GM04503 (cell line): ENCODE measurements at places on chromosomes 3 and 15.

DNA sequence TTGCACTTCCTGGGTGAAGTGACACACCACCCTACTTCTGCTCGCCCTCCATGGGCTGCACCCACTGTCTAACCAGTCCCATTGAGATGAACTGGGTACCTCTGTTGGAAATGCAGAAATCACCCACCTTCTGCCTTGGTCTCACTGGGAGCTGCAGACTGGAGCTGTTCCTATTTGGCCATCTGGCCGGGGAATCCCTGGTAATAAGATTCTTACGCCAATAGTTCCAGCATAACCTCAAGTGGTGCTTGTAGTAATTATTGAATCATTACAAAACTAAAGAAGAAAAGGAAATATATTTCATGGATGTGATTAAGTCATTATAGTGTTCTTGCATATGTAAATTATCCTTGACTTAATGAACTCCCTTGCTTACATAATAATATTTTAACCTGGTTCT, 841.9 kb downstream of the CADM2 start:
- no peak for DNase-seq

- DNase-seq: no peak
Measured at GRCh38 chr3:165254812-165255211, 58.6 kb upstream of the SLITRK3 start.

DNA sequence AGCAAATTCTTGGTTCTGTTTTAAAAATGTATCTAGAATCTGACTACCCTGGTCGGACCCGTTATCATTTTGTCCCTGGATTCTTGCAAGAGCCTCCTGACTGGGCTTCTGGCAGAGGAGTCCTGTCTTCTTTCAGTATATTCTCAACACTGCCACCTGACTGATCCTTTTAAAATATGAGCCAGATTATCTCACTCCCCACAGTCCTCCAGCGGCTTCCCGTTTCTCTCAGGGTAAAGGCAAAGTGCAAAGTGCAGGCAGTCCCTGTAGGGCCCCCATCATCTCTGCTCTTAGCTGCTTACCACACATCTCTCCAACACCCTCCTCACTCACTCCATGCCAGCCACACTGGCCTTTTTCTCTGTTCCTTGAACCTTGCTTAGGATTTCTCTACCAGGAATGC, 28.4 kb downstream of the CRTC3 start:
- no peak for DNase-seq

DNA sequence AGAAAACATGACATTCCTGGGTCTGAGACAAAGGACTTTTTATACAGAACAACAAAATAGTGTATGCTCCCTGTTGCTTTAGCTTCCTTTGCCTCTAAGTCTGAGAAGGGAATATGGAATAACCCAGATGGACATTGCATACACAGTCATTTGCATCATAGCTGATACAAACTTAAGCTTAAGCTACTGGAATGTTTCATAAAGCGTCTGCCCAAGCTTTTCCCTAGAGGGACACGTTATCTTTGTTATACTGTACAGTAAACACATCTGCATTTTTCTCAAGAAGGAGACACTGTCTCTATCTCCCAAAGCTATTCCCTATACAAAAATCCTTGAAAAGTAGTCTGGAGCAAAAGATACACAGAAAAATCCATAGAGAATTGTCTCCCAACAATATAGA, 775.0 kb downstream of the DIPK2A start:
- no peak for DNase-seq

- DNase-seq: no peak
Measured at GRCh38 chr15:71187526-71187925, 72.3 kb downstream of the THSD4 start.

- no peak for DNase-seq
Measured at GRCh38 chr3:113953677-113954076, 5.9 kb downstream of the ZDHHC23 start.

DNA sequence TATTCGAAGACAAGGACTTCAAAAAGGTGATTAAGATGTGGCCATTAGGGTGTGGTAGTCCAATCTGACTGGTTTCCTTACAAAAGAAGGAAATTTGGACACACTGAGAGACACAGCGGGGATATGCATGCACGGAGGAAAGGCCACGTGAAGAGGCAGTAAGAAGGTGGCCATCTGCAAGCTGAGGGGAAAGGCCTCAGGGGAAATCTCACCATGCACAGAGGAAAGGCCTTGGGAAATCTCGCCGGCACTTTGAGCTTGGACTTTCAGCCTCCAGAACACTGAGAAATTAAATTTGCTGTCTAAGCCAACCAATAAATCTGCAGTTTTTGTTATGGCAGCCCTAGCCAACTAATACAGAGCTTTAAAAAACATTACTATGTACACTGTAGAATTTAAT, 78.8 kb downstream of the DLG1 start:
- no peak for DNase-seq

DNA sequence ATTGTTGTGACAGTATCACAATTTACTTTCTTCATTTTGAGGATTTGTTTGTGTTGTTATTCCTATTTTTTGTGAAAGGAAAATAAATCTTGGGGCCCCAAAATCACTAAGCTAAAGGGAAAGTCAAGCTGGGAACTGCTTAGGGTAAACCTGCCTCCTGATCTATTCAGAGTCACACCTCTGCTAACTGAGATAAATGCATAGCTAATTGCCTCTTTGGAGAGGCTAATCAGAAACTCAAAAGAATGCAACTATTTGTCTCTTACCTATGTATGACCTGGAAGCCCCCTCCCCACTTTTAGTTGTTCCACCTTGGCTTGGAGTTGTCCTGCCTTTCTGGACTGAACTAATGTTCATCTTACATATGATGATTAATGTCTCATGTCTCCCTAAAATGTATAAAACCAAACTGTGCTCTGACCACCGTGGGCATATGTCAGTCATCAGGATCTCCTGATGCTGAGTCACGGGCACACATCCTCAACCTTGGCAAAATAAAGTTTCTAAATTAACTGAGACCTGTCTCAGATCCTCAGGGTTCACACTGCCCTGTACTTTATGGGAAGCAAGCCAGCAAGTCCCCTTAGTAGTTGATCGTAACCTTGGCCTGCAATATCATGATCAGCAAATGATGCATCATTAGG, 523.2 kb upstream of the GOLIM4 start:
- no peak for DNase-seq

DNA sequence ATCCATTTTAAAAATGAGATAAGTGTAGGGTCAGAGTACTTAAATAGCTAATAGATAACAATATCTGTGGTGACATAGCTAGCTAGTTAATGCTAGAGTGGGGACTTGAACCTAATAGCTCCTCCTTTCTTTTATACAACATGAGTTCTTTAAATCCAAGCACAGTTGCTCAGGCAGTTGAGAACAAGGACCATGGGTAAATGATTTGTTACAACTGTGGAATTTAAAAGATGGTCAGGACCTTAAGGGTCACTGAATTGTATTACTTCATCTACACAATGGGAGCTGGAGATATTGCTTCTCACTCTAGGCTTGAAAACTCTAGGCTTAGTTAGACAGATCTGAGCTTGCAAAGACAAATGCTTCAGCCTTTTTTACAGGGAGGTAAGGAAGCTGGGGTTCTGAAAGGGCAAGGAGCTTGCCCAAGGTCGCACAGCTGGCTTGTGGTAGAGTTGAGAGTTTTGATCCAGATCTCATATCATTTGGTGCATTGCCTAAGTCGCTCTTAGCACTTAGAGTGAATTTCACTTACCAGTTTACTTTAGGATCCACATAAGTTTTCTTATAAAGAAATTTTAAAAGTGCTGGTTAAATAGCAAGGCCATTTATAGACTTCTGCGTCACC, 90.2 kb downstream of the EDEM1 start:
- DNase-seq: no peak

DNA sequence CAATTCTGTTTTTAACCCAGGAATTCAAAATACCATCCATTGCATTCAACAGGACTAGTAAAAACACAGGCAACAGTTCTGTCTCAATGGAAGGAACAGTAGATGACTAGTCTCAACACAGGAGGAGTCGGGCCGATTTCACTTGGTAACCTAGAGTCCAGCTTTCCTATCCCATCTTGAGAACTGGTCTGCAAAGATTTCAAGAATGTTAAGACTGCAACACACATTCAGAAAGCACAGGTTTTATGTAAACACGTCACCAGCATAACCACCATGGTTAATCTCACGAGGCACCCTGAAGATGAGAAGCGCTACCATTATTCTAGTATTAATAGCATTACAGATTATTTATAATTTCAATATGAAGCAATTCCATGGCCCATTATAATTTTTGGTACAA, 22.0 kb downstream of the UQCC5 start:
- DNase-seq: no peak

DNA sequence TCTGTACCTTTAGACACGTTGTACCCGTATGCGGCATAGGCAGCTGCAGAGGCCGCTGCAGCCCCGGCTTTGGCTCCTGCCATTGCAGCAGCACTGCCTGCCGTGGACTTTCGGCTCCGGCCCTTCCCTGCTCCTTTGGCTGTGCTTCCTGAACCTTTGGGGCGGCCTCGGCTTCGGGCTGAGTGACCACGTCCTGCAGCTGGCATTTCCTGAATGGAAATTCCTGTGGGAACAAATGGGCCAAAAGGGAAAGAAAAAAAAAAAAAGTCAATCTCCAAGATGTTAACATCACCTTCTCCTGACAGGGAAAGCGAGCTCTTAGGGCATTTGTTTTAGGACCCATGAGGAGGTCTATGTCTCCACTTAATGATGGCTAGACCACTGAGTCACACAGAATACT, 29.6 kb downstream of the CHAC1 start:
- DNase-seq: peak; percentile 69

DNA sequence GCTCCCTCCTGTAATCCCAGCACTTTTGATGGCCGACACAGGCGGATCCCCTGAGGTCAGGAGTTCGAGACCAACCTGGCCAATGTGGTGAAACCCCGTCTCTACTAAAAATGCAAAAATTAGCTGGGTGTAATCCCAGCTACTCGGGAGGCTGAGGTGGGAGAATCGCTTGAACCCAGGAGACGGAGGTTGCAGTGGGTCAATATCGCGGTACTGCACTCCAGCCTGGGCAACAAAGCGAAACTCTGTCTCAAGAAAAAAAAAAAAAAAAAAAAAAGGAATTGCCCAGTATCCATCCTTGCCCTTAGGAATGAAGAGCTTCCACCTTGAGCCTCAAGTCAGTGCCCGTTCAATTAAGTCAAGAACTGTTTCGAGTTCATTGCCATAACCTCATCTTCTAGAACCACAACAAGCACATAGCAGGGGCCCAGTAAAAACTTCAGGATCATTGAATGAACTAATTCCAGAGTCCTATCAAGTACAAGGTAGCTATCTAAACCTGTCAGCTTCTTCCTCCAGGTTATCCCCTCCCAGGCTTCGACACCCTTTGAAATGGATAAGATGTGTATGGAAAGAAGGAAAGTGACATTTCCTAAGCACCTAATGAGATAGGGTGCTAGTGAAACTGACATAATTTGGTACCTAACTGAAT, 826 bp downstream of the DBR1 start:
- DNase-seq: no peak

- no peak for DNase-seq
Measured at GRCh38 chr3:191873736-191874135, 412.8 kb downstream of the PYDC2 start.

- no peak for DNase-seq
Measured at GRCh38 chr3:177807150-177807875, 610.0 kb upstream of the TBL1XR1 start.

- no peak for DNase-seq
Measured at GRCh38 chr3:59953104-59953503, 903.3 kb upstream of the CFAP20DC start.

- no peak for DNase-seq
Measured at GRCh38 chr3:24086617-24087404, 141.7 kb downstream of the NR1D2 start.

GRCh38 chr3:152230370-152230769, 38.4 kb upstream of the MBNL1 start:
- no peak for DNase-seq

DNA sequence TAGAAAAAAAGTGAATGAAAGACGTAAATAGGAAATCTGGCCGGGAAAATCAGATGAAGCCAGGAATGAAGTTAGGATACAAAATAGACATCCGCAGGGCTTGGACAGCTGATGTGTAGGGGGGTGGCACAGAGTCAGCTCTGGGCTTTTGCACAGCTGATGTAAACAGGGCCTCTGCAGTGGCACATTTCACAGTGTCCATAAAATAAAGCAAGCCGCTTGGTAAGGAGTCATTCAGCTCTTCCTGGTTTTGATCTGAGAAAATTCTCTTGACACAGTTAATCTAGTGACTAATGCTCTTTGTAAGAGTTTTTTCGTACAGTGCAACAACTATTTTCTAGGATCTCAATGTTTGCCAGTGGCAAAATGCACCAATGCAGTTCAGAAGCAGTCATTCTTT, 153.3 kb downstream of the USP13 start:
- DNase-seq: peak; percentile 3

- no peak for DNase-seq
Measured at GRCh38 chr3:15064299-15064834, 748 bp downstream of the MRPS25 start.

GRCh38 chr15:97463696-97464095, 496.8 kb upstream of the ARRDC4 start:
- no peak for DNase-seq

GRCh38 chr3:10187944-10188343, 23.2 kb downstream of the IRAK2 start:
- DNase-seq: no peak

DNA sequence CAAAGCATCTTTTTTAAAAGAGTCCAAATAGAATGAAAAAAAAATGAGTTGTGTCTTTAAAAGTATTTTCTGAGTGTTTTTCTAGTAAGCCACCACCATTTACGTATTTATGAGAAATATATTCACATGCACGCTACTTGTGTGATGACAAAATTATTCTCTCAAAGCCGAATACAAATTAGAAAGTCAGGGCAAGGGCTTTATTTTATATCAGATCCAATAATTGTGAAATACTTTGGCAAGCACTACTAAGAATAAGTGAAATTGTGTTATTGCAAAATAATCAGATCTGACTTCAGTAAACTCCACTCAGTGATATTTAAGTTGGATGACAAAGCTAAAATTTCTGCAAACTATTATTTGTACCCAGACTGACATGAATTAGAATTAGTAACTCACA, 589.3 kb upstream of the KCNMB2 start:
- no peak for DNase-seq

- no peak for DNase-seq
Measured at GRCh38 chr3:55173504-55173903, 245.6 kb upstream of the LRTM1 start.

DNA sequence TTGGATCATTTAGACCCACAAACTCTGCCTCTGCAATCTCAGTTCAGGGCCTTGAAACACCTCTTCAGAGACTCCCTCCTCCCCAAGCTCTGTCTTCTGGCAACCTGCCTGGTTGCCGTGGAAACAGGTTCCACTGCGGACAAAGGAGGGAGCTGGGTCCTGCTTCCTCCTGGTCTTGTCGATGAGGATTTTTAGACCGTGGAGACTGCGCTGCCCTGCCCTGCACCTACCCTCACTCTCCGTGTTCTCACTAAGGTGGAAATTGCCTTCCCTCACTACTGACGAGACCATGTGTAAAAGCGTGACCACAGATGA, at the start of gene RTP1:
Gene RTP1 (plus strand): TSS at position 152 of the 315 bp plus-strand sequence. CDS start 30 bp downstream, at position 182.
- no peak for DNase-seq

DNA sequence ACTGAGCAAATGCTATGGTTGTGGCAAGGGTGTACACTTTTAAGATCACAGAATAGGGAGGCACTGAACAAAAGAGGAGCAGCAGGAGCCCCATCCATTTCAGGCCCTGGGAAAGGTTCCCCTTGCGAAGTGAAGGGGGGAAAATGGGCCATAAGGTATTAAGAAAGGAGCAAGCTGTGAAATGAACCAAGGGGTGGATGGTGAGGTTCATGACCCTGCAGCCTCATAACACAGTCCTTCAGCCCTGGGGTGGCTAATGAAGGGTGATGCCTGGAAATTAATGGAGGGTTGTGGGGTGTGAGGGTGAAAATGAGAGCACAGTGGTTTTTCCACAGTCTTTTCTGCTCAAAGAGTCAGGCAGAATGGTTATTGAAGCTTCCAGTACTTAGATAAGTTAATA, 150.1 kb downstream of the PDZRN3 start:
- no peak for DNase-seq

- peak; percentile 53 for DNase-seq
Measured at GRCh38 chr3:115401851-115402501, 221.3 kb upstream of the GAP43 start.
